Activated T-helper 17 cell treated with anti-CD3 and anti-CD28 coated beads, Interleukin-2, amount 50 U/mL, for 72 hours (primary cell): ENCODE measurements at places on chromosomes 11 and 22. TPM values are rescaled to one million over a fixed set of nuclear protein-coding genes. Genes with fewer than 3 reads are reported as not detected.

Gene SLC15A3
- total RNA-seq: 1.0 TPM

Gene OR51T1
- total RNA-seq: not detected

Gene PNPLA5
- total RNA-seq: not detected

Gene OR8B12
- not detected for total RNA-seq

Gene KCNK4
- not detected for total RNA-seq

Gene KCNQ1OT1
- total RNA-seq: 0.64 TPM

Gene MOB2
- total RNA-seq: 26.7 TPM

Gene OR52N4
- total RNA-seq: 1.8 TPM

Gene FADS3
- 3.6 TPM for total RNA-seq

Gene PPP2R1B
- 46.9 TPM for total RNA-seq

Gene SLCO2B1
- 0.26 TPM for total RNA-seq

Gene MIOX
- total RNA-seq: 0.53 TPM

Gene NXPE4
- total RNA-seq: not detected

Gene IGF2
- 287 TPM for total RNA-seq

Gene DNAJB7
- total RNA-seq: not detected

Gene NXPE1
- total RNA-seq: not detected

Gene NXPE2
- total RNA-seq: not detected

Gene CERK
- total RNA-seq: 124 TPM

Gene RCN1
- 30.3 TPM for total RNA-seq

Gene CD81
- 147 TPM for total RNA-seq

Gene MS4A1
- total RNA-seq: 0.32 TPM

Gene TMEM132A
- total RNA-seq: not detected

Gene ETS1
- total RNA-seq: 471 TPM

Gene SLC2A11
- total RNA-seq: 5.9 TPM

Gene OR2D2
- total RNA-seq: not detected

Gene PTGDR2
- total RNA-seq: 0.37 TPM

Gene OR52I1
- 0.13 TPM for total RNA-seq

Gene SMIM38
- 0.26 TPM for total RNA-seq

Gene FGF4
- total RNA-seq: not detected

Gene OR4A16
- total RNA-seq: not detected
